CD4-positive, alpha-beta T cell (primary cell): ENCODE measurements at places on chromosomes 13 and 19. TPM values are rescaled to one million over a fixed set of nuclear protein-coding genes. Genes with fewer than 3 reads are reported as not detected.

The MAP3K10 gene
- total RNA-seq = 21.7 TPM

GRCh38 chr19:46357846-46358583 is 11.1 kb downstream of the PPP5C start:
- DNase-seq = no peak

DNA sequence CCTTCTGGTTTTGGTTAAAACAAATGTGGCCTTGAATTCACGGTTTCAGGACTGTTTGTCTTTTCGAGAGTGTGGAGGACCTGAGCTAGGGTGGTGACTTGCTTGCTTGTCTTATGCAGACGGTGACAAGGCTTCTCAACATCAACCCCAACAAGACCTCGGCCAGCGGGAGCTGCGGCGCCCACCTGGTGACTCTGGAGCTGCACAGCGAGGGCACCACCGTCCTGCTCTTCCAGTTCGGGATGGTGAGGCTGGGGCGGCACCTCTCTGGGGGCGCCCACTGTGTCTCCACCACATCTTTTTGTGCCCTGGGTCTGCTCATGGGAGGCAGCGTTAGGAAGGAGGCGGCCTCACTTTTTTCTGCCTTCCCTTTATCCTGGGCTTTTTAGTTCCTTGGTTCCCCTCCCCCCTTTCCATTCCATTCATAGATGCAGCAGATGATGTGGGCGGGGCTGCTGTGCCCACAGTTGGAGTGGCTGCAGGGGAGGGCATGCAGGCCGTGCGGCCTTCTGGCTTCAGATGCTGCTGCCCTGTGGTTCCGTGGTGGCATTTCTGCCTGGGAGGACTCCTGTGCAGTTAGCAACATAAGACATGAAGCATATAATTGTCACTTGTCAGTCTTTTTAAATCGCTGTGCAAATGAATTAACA is 23.3 kb downstream of the LAMP1 start:
- DNase-seq = no peak

DNA sequence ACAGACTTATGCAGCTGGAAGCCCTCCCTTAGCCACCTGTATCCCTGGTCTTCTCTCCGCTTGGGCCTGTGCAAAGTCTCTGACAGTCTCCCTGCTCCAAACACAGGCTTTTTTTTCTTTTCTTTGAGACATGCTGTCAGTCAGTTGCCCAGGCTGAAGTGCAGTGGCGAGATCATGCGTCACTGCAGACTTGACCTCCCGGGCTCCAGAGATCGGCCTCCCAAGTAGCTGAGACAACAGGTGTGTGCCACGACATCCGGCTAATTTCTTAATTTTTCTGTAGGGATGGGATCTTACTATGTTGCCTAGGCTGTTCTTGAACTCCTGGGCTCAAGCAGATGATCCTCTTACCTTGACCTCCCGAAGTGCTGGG is 1.6 kb downstream of the MZF1 start:
- no peak for DNase-seq

The JAK3 gene
- total RNA-seq = 120 TPM

DNA sequence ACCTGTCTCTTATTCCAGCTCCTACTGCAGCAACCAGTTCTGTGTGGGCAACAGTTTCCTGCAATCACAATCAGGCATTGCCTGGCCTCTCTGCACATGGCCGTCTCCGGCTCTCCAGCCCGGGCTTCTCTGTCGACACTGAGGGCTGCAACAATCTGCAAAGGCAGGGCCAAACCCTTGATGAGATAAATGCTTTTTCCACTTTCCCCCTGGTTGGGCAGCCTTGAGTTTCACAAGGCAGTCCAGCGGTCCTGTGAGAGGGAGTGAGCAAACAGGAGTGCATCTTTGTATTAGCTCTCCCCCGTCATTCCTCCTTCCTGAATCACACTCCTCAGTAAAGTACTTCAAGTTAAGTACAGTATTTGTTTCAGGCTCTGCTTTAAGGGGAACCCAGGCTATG is 40.7 kb upstream of the VWA8 start:
- DNase-seq = no peak

The ADM5 gene
- 2.1 TPM for total RNA-seq

DNA sequence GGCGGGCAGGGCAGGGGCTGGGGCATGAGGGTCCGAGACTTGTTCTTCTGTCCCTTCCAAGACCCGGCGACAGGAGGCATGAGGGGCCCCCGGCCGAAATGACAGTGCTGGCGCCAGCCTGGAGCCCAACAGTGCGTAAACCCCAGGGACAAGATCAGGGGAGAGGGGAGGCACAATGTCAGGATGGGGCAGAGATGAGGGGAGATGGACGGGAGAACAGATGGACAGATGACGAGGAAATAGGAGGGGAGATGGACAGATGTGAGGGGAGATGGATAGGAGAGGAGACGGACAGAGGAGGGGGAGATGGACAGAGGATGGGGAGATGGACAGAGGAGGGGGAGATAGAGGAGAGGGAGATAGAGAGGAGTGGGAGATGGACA is 518 bp downstream of the FLT3LG start:
- DNase-seq = no peak

GRCh38 chr13:45243077-45243476 is 42.2 kb upstream of the KCTD4 start:
- DNase-seq = no peak

DNA sequence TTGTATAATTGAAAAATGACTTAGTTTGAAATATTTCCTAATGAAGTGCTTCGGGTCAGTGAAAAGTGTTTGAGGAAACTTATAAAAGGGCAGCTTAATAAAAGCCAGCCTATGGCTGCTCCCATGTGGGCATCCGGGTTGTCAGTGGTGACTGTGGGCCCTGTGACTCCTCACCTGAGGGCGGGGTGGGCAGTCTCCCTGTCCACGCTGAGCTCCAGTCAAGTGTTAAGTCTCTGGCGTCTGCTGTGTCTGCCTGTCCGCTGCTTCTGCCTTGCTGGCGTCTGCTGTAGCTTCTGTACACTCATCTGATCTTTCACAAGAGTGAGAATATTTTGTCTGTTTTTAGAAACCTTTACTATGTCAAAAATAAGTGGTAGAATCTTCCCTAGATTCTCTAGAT is 7.1 kb downstream of the LAMP1 start:
- DNase-seq = no peak
